Anterior cingulate cortex (tissue), 58 donors: ENCODE measurements at places on chromosomes 4 and X.

GRCh38 chr4:2011583-2011982, 2.8 kb upstream of the NELFA start:
- no peak for DNase-seq

- no peak for DNase-seq
Observed at GRCh38 chr4:145156986-145157385, 23.4 kb downstream of the OTUD4 start.

- no peak for DNase-seq
Observed at GRCh38 chr4:41512596-41512995, 25.4 kb upstream of the LIMCH1 start.

- no peak for DNase-seq
Observed at GRCh38 chr4:139557556-139558110, 1.6 kb upstream of the SETD7 start.

DNA sequence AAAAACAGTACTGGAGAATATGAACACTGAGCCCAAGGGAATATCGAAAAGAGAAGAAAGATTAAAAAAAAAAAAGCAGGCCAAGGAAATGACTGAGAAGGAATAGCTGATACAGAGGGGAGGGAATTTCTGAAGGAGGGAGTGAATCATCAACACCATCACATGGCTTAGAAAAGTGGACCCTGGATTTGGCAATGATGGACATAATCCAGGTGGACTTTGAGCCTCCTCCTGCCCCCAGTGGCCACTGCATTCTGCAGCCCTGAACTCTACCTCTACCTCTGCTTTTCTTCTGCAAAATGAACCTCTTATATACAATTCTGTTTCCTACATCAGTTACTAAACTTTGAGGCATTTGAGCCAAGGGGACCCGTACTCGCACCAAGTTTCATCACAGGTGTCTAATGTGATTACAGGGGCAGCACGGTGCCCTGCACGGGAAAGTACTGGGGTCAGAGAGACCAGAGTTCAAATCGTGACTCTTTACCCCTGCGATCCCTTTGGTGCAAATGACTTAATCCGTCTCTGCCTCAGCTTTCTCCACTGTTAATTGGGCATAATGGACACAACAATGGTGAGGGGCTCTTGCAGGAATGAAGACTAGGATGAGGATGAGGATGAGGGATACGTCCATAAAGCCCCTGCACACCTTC, 1.1 kb downstream of the OCIAD2 start:
- no peak for DNase-seq

- DNase-seq, result no peak
Observed at GRCh38 chr4:117700111-117700892, 334.0 kb upstream of the NDST3 start.

DNA sequence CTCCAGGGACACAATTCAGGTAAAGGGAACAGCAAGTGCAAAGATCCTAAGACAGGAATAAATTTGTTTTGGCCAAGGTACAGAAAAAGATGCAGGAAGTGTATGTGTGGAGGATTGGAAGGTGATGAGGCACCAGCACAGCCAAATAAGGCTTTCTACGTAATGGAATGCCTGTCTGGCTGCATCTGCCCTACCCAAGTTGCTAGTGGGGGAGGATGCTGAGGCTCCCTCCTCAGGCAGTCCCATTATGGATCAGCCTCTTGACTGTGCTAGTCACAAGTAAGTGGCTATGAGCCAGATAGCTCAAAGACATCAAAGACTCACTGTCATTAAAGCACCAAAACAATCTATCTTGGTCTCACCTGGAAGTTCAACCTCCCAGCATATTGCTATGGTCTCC, 300.9 kb upstream of the FAT4 start:
- DNase-seq, result no peak

DNA sequence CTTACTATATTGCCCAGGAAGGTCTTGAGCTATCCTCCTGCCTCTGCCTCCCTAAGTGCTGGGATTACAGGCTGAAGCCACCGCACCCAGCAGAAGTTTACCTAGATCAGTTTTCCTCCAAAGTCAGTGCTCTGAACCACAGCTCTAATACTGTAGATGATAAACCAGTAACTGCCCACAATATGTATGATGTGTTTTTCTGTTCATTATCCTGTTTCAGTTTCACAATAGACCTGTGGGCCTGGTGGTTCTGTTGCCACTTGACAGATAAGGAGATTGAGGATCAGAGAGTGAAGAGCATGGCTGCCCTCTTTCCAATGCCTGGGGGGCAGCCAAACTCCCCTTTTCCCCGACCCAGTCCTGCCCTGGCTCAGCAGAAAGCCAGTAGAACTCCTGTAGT, 87.0 kb downstream of the EFNB1 start:
- DNase-seq, result no peak

DNA sequence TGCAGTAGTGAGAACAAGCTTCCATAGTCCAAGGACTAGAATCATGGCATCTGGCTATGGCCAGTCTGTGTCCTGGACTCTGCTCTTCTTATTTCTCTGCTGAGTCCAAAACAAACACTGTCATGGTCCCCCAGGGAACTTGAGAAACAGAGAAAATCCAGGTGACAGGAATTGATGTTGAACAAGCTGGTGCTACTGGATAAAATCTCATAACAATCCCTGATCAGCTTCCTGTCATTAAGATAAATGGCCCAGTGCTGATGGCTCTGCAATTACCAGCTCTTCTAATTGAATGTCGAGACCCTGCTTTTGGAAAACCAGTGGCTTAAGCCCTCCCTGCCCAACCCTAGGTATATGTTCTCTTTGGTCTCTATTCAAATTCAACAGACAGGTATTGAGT, 58.8 kb upstream of the ARHGAP36 start:
- no peak for DNase-seq

DNA sequence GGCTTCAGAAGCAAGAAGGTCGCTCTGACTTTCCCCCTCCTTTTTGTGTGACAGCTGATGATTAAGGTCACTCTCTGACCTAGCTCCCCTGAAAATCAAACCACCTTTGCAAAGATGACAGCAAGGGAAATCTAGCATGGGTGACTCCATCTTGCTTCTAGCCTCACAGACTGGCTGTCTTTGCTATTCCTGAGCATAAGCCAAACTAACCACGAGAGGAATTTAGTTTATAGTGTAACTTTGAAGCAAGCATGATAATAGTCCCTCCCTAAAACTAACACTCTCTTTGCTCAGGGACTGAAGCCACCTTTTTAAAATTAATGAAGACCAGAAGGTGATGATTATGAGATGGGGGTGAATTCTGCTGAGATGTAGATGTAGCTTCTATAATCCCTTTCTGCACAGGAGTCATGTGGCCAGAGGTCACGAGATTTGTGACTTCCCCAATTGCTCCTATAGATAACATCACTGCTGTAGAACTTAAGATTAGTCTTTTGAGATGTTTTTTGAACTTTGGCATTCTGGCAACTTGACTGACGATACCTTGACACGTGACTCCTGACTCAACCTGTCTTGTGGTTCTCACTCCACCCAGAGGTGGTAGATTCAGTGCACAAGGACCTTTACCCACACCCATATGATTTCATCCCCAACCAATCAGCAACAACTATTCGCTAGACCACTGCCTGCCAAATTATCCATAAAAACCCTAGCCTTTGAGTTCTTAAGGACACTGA, 14.9 kb upstream of the PDE5A start:
- no peak for DNase-seq

DNA sequence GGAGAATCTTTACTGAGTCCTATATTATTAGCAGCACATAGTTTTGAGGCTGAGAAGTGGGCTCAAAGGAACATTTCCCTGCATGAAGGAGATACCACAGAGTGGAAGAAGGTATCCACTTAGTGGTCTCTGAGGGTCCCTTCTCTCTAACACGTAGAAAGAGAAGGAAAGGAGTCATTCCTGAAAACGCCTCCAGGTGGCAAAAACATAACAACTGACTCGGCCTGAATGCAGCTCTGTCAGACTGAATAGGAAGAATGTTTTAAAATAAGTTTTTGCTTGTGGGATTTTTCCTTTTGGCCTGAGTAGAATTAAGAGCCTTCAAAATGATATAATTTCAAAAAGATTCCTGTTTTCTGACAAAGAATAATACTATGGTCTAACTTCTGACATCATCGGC, 23.3 kb downstream of the RPGR start:
- no peak for DNase-seq

DNA sequence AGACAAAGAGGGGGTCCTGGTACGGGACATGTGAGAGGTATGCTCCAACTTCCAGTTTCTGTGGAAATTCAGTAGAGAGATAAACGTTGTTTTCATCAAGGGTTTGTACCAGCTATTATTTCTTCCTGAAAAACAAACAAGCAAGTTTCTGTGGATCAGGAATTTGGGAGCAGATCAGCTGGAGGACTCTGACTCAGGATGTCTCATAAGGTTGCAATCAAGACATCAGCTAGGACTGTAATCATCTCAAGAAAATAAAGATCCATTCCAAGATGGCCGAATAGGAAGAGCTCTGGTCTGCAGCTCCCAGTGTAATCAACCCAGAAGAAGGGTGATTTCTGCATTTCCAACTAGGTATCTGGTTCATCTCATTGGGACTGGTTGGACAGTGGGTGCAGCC, 23.5 kb upstream of the NFKB1 start:
- DNase-seq, result no peak

GRCh38 chr4:1298461-1298860, 8.8 kb downstream of the MAEA start:
- DNase-seq, result no peak

DNA sequence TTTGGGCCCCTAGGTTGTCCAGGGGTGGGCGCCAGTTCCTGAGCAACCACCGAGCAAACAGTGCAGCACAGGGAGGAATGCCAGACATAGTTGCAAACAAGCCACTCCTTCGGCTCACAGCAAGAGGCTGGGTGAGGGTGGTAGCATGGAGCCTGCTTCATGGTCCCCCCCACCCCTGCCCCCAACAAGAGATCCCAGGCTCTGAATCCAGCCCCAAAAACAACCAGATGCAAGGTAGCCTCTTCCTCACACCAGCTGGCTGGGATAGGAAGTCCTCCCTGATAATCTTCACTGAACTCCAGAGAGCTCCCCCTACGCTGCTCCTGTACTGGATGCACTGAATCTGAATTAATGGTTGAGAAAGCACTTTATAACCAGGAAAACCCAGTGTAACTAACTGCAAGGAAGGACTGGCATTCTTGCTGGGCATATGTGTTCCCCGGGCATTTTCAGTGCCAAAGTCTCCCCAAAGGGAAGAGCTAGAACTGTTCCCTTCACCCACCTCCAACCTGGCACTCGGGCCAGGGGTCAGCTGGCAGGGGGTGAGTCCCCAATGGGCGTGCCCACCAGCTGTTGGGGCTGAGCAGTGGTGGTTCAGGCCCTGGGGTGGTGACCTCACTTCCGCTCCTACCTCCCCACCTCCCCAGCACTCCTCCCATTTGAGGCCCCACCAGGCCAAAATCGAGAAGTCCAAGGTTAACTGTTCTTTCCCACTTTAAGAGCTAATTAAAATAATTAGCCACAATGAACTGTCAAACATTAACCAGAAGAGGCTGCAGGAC, 1.5 kb downstream of the ELF4 start:
- DNase-seq, result no peak
